ENCODE measurements at places on chromosomes 7 and 10. TPM values are rescaled to one million over a fixed set of nuclear protein-coding genes. Genes with fewer than 3 reads are reported as not detected.

TFR2 gene
- 11.8 TPM for total RNA-seq

TBXAS1 gene
- total RNA-seq, result 1.4 TPM

ABCC2 gene
- 88.2 TPM for total RNA-seq

DNA sequence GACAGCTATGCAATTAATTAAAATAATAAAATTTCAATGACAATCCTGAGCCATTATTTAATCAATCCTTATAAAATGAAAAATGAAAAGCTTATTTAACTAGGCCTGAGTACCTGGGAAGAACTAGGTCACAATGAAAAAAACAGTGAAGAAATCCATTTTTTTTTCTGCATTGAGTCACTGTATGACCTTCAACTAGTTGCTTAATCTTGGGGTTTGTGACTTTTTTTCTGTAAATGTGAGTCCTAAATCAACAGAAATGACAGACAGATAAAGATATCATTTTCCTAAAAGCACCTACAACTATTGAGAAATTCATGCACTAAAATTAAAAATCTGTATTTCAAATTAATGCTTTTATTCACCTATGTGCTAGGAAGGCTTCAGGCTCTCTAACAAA lies 96.8 kb downstream of the TMEM26 start:
- DNase-seq, result no peak

GRCh38 chr10:95419399-95419798 lies 128.6 kb upstream of the PDLIM1 start:
- DNase-seq, result no peak

- DNase-seq, result no peak
Observed at GRCh38 chr7:98493030-98493778, 92.3 kb upstream of the BAIAP2L1 start.

GRCh38 chr7:93054975-93055374 lies 62.8 kb downstream of the SAMD9 start:
- DNase-seq, result no peak

GRCh38 chr7:51476026-51476425 lies 159.4 kb upstream of the COBL start:
- DNase-seq, result no peak

DNA sequence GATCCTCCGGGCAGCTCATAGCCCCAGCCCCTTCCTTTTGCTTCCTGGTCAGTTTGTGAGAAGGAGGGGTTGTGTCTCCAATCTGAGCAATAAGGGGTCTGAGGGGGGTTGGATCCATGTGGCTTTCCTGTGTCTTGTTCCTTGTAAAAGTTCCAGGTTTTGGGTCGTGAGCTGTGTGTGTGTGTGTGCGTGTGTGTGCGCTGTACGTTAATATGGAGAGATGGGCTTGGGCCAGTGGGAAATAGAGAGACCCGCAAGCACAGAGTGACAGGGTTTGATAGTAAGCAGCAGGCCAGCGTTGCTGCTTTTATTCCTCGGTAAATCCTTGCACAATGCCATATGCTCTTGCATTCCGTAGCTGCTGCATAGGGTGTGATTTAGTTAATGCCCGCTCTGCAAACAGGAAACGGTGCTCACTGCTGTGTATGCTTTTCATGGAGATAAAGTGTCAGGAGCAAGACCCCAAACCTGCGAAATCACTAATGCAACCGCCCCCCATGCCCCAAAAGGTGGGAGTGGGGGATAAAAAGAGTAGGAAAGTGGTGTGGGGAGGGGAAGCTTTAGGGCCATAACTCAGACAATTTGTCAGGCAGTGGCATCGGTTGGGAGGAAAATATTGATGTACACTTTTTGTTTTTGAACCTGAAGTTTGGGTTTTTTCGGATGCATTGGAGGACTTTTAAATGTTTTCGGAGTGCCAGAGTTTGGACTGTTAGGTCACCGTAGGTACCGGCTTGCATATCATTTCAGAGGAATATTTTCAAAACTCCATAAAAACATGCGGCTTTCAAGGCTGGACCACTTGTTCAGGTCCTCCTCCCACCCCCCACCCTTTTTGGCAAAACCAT lies 108.7 kb downstream of the TCF7L2 start:
- no peak for DNase-seq

DNA sequence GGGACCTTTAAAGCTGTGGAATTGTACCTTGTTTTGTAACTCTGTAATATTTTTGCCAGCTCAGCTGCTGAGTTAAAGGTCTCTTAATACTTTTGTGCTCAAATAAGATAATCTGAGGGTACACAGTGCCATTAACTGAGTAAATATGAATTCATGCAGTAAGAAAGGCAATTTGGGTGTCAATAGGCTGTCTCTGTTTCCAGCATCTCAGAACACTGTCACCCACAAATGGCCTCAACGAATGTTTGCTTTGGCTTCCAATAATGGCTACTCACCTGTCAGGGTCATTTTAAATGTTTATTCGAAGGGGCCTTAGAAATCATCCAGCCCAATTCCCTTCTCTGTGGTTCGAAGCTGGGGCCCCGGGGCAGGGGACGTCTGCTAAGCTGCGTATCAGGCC lies 225.4 kb downstream of the ZMYND11 start:
- DNase-seq, result no peak
